Activated CD4-positive, CD25-positive, alpha-beta regulatory T cell treated with anti-CD3 and anti-CD28 coated beads, Interleukin-2, amount 50 U/mL, for 72 hours (primary cell): ENCODE measurements at places on chromosomes 13 and 19.

- DNase-seq, result no peak
Observed at GRCh38 chr13:38417241-38417640, 67.6 kb downstream of the UFM1 start.

DNA sequence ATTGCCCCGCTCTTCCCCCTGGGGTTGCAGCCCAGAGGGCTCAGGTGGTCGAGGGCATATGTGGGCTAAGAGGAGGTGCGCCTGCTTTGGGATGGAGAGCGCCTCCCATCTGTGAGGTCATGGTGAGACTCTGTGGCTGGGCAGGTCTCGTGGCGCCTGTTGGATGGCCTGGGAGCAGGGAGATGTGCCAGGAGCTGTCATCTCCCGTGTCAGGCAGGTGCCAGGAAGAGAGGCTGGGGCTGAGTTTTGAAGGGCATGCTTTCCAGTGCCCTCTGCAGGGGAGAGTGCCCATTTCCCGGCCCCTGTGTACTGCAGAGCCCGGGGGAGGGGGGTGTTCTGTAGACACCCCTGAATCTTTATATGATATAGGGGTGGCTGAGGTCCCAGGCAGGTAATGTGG is 2.8 kb downstream of the WTIP start:
- no peak for DNase-seq

GRCh38 chr13:24161980-24162525 is 1.5 kb downstream of the SPATA13 start:
- no peak for DNase-seq

- no peak for DNase-seq
Observed at GRCh38 chr13:103876571-103876970, 810.4 kb upstream of the SLC10A2 start.

DNA sequence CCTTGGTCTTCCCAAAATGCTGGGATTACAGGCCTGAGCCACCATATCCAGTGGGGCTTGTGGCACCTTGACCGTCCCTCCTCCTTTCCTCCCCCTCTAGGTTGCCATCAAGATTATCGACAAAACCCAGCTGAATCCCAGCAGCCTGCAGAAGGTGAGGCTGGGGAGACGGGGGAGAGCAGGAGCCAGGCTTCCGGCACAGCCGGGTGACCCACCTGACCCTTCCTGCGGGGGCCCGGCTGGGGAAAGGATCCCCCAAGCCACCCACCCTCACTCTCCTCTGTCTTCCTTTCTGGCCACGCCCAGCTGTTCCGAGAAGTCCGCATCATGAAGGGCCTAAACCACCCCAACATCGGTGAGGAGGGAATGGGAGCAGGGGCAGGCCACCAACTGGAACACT is 11.9 kb downstream of the MARK4 start:
- no peak for DNase-seq

DNA sequence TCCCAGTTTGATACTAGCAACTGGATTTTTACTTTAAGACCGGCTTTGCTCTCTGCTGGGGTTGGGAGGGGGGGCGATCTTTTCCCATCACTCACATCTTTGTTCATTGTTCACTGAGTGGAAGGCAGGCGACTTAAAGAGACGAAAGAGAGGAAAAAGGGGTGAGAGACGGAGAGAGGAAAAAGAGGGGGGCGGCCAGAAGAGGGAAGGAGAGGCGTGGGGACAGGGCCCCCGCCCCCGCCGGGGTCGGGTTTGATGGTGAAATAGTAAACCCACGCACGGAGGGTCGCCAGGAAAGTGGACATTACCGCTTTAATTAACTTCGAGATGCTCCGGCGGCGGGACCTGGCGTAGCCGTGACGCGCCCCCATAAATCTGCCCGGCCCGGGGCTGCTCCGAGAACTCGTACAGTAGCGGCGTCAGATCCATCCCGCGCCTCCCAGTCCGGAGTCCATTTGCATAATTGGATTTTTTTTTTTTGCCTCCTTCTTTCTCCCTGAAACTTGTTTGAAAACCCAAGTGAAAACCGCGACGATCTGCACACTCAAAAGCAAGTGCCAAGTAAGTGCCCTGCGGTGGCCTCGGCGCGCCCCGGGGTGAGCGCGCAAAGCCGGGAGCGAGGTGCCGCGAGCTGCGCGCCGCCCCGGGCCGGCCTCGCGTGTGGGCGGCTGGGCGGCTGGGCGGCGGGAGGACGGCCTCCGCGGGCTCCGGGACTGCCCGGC is 143.9 kb upstream of the ZNF536 start:
- no peak for DNase-seq
